ENCODE measurements at places on chromosomes 1 and 21. TPM values are rescaled to one million over a fixed set of nuclear protein-coding genes. Genes with fewer than 3 reads are reported as not detected.

TTC39A gene
- 1.7 TPM for total RNA-seq

SLC1A7 gene
- not detected for total RNA-seq

GRCh38 chr21:36347962-36348328 is 27.9 kb downstream of the MORC3 start:
- DNase-seq, result no peak

GRCh38 chr1:221363039-221363438 is 378.9 kb downstream of the DUSP10 start:
- no peak for DNase-seq

DNA sequence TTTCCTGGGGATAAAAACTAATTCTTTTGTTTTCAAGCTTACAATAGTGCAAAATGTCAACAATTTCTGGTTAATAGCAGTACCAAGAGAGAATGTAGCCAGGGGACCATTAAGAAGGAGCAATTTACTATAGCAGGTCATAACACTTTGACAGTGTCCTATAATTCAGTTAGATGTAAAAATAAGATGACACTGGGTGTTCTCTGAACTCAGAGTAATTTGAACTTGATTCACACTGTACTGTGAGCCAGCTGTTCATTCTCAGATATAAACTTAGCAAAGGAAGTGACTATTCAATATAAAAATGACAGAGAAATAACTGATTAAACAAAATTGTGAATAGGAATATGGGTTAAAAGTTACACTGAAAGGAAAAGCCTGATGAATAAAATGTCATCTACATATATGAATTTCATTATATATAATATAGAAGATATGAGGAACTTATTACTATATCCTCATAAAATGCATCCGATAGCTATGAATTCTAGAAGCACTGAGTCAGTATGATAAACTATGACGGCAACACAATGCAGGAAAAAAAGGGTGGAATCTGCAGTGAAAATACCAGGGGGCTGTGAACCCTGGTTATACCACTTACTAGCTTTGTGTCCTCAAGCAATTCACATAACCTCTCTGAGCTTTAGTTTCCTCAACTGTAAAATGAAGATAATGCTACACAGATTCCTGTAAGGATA is 135.9 kb downstream of the ACBD6 start:
- peak; percentile 45 for DNase-seq

CELF3 gene
- not detected for total RNA-seq

DNA sequence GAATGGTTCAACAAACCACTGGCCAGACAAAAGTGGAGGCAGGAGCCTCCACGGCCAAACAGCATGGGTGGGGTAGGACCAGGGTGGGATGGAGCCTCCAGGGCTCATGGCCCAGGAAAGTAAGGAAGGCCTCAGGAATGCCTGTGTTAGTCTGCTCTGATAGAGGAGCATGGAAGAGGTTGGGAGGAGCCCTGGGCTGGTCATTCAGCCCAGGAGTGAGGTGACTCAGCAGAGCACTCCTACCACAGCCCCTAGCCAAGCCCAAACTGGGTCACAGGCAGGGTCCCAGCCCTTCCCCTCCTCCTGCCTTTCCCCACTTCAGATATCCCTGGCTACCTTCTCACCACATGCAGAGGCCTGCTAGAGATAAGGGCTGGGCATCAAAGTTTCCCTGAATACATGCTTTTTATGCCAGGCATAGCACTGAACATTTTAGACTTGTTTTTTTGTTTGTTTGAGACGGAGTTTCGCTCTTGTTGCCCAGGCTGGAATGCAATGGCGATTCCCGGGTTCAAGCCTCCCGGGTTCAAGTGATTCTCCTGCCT is 3.1 kb upstream of the SHISA4 start:
- DNase-seq, result no peak

- no peak for DNase-seq
Observed at GRCh38 chr1:4395158-4395557, 259.3 kb upstream of the AJAP1 start.

- no peak for DNase-seq
Observed at GRCh38 chr21:44335266-44336059, 3.7 kb downstream of the CFAP410 start.

Measured in endothelial cell of umbilical vein (primary cell).